ENCODE measurements at places on chromosomes 2 and 18.

GRCh38 chr2:61853086-61853846 lies 594 bp downstream of the FAM161A start:
- no peak for DNase-seq

DNA sequence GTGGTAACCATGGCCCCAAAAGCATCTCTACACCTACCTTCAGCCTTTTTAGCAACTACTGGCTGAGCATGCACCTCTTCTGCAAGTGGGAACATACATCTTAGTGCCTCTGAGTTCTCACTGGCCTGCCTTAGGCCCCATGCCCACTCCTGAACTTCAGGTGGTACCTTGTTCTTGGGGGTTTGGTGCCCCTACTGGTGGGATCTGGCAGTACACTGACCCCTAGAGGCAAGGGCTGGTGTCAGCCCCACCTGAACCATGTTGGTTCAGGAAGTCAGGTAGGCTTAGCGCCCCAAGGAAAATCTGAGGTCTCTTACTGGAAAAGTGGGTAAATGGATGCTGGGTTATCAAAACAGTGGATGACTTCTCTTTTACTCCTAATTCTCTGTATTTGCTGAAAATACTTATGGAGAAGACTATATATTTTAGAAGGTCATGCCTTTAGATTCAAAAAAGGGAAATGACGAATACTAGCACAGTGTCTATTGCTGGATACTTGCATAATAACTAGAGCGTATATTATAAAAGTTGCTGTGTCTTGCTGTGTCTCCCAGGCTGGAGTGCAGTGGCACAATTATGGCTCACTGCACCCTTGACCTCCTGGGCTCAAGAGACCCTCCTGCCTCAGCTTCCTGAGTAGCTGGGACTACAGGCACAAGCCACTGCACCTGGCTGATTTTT lies 84.6 kb downstream of the RAB31 start:
- no peak for DNase-seq

- DNase-seq, result no peak
These were observed 79.1 kb downstream of the TWIST2 start for GRCh38 chr2:238926761-238927611.

DNA sequence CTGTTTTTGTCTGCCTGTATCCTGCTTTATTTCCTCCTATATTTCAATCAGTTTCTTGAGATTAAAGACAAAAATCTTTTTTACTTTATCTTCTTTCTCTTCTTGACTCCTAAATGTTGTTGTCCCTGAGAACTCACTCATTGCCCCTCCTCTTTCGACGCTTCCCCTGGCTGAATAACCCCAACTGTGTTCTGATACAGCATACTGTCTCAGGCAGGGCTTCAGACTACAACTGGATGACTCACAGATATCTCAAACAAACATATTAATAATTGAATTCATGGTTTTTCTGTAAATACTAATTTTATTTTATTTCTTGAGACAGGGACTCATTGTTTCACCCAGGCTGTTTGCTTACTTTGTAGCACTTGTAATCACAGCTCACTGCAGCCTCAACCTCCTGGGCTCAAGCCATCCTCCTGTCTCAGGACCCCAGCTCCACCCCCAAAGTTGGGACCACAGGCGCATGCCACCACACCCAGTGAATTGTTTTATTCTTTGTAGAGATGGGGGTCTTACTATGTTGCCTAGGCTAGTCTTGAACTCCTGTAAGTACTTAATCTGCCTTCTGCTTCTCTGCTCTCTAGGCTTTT lies 9.4 kb downstream of the ITGAV start:
- no peak for DNase-seq

All from CD4-positive, alpha-beta T cell treated with Interleukin-17A for 1 hour (primary cell).